Cerebellar cortex (tissue), 1 donor: ENCODE measurements at places on chromosomes 2 and 18.
A peak's percentile ranks its signal among the peaks of the same experiment; 100 is the strongest.

- DNase-seq, result no peak
Measured at GRCh38 chr2:212711856-212712255, 173.3 kb upstream of the ERBB4 start.

- no peak for DNase-seq
Measured at GRCh38 chr2:99675130-99675661, 185.4 kb upstream of the REV1 start.

DNA sequence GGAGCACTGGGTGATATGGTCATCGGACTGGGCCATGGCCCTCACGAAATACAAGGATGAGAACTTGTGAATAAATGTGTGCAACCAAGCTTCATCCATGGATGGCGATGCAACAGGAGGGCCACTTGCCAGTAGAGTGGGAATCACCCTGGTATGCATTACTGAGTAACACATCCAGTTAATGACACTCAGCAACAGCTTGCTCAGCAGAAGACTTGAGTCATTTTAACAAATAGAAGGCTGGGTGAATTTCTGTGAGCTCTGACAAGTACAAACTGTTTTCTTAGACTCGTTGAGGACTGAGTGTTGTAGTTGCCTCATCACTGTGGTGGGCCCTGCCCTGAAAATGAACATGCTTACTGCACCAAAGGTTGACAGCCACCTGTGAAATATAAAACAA, 221.6 kb downstream of the NCKAP5 start:
- no peak for DNase-seq

DNA sequence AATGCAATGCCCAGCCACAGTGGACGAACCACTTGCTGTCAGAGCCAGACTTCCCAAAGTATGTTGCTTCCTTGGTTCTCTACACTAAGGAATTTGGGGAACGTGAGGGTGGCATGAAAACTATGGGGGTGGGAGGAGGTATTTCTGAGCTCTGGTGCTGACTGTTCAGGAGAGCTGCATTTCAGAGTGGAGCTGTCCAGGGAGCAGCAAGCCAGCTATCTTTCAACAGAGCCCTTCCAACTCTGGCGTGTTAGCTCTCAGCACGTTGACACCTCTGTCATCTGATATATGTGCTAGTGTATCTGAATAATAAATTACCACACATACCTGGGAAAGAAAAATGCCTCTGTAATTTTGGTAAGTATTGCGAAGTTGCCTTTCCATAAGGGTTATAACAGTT, 66.1 kb downstream of the SAP130 start:
- no peak for DNase-seq

DNA sequence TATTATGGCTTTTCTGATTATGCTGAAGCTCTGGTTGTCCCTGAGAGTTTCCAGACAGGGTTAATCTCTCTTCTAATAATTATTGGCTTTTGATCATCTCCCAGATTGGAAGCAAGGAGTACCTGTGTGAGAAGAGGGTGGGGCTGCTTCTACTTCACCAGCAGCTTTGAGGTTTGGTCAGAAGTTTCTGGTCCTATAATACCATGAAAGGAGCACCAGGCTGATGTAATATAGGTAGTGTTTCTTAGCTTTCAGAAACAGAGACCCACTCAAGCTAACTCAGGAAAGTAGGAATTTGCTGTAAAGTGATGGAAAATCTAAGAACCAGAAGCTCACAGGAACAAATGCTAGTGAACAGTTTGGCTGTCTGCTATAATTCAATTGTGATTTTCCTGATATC, 57.6 kb downstream of the SGPP2 start:
- no peak for DNase-seq

- DNase-seq, result no peak
Measured at GRCh38 chr2:207048416-207048815, 109.1 kb downstream of the CPO start.

DNA sequence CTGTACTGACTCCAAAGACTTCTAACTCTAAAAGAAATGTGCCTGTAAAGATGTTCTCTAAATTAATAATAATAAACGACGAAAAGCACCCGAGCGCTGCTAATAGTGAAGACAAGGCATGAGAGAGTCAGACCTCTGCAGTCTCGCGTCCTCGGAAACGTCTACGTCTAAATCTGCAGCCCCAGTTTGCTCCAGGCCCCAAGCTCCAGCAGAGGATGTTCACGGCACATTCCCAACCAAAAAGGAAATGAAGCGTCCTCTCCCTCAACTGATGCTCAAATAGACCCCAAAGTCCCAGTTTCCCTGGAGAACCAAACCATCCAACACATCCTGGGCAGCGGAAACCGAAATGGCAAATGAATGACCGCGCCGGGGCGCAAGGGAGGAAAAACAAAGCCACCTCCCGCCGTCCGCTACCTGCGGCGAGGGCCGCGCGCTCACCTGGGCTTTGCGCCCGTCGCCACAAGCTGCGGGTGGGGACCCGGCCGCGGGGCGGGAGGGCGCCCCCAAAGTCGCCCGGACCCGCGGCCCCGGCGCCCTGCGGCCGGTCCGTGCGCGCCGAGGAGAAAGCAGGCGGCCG, 47.1 kb upstream of the CCDC150 start:
- peak; percentile 73 for DNase-seq

- DNase-seq, result no peak
Measured at GRCh38 chr18:60113396-60113795, 213.6 kb downstream of the PMAIP1 start.

DNA sequence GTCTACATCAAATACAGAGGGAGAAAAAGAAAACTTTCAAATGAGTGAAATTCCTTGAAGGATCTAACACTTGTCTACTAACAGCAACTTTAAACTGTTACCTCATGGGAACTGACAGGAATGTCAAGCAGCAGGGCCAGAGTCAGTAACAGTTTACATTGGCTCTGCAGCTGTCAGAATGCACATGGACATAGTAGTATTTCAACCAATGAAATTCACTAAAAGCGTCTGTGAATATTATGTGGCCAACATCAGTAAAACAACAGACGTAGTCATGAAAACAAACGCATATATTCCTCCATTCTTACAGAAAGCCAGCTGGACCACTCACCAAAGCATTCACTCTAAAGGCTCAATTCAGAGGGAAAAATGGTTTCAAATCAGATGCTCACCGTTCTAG, 79.3 kb upstream of the RNU4ATAC start:
- DNase-seq, result no peak
